ENCODE measurements at places on chromosomes 4 and X. TPM values are rescaled to one million over a fixed set of nuclear protein-coding genes. Genes with fewer than 3 reads are reported as not detected.

DNA sequence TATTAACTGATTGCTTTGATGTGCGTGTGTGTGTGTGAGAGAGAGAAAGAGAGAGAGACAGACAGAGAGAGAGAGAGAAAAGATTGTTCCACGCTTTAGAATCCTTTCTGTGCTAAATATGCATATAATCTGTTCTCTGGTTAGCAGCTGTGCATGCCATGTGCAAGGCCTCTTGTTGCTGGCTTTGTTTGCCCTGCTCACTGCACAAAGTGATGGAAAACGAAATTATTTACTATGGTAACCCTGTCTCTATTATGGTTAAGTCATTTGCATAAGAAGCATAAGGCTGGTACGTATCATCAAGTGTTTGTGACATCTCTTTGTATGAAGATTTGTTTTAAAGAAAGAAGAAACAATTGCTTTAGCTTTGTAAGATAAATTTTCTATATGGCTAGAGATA is 190.2 kb upstream of the POF1B start:
- DNase-seq: no peak

DNA sequence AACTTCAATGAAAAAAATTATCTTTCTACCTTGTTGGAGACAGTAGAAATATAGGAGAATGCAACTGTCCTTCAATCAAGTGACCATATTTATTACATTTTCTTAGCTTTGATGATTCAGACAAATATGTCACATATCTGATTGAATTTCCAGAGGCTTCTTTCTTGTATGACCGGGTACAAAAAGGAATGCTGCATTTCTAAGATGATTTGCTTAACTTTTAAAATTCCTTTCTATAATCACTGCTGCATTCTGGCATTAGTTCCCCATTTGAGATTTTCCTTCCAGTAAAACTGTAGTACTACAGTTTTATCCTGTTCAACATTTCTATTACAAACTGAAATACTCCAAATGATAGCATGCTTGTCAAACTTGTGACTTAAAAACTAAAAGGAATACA is 5.2 kb downstream of the MFSD8 start:
- DNase-seq: no peak

The DRD5 gene
- not detected for polyA plus RNA-seq

GRCh38 chrX:53595266-53595810 is 91.2 kb downstream of the HUWE1 start:
- no peak for DNase-seq

DNA sequence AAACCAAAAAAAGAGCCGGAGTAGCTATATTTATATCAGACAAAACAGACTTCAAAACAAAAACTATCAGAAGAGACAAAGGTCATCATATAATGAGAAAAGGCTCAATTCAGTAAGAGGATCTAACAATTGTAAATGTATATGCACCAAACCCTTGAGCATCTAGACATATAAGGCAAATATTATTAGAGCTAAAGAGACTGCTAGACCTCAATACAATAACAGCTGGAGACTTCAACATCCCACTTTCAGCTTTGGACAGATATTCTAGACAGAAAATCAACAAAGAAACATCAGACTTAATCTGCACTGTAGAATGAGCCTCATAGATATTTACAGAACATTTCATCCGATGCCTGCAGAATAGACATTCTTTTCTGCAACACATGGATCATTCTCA is 4.8 kb upstream of the PROM1 start:
- DNase-seq: no peak

DNA sequence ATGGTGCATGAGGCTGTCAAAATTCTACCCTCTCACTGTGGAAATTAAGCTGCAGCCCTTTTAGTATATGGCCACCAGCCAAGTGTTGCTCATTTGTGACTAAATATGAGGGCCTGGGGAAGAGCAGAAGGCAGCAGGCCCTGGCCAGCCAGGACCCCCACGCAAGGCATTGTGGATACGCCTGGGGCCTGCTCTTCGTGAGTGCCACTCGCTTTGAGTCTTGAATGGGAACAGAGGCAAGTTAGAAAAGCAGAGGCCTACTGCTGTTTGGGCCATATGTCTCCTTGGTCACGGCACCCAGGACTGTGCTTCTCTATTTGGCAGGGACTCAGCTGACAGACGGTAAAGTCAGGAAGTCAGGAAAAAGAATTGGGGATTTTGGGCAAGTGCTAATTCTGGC is 10.9 kb downstream of the RTL5 start:
- DNase-seq: no peak

DNA sequence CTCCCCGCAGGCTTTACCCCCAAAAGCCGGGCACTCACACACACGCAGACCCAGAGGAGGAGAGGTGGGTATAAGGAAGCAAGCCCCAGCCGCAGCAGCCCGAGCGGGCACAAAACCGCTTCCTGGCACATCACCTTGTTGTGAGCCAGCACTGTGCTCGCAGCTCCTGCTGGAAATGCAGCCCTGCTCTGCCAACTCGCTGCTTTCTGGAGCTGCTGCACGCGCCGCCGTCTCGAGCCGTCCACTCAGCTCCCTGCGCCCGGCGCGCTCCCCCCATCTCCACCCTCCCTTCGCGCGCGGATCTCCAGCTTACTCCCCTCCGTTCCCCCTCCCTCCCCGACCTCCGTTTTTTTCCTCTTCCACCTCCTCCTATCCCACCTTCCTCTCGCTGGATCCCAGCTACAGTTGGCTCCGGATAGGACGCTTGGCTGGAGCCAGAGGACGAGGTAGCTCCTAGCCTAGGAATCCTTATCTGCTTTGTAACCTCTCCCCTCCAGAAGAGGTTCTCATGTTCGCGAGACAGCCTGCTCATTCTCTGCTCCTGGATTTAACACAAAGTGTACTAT is at the start of gene SPOCK3:
SPOCK3 (minus strand) TSS at position 179 of the 566 bp plus-strand sequence.
- peak; percentile 47 for DNase-seq

The MSX1 gene
- polyA plus RNA-seq: 0.17 TPM

DNA sequence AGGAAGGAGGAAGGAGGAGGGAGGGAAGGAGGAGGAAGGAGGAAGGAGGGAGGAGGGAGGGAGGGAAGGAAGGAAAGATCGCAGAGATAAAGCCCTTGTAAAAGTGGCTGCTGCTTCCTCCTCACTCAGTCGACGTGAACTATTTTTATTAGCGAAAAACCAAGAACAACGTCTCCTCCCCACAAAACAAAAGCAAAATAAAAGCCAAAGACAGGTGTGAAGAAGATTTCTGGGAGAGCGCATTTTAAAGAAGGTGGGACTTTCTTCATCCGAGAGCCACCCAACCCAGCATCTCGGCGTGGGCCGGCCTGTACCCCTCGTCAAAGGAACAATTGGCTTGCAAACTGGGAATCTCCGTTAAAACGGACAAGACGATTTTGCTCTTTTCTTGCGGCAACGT is 40.7 kb upstream of the ASMTL start:
- no peak for DNase-seq

The DKK2 gene
- not detected for polyA plus RNA-seq

The AP1S2 gene
- 8.5 TPM for polyA plus RNA-seq

GRCh38 chr4:182717788-182718583 is 199.2 kb downstream of the DCTD start:
- no peak for DNase-seq

DNA sequence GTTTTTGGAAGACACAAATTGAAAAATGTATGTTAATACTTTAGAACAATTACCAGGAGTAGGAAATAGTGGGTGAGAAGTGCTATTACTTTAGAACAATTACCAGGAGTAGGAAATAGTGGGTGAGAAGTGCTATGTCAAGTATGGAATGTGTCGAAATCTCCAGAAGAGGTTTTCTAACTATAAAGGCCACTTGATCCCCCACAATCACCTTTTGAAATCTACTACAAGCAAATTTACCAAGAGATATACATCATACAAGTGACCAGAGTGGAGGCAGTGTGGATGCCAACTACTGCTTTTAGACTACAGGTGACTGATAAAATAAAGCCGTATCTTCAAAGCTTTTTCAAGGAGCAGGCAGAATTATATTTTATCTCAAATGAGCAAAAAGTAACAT is 43.1 kb downstream of the MAB21L2 start:
- DNase-seq: no peak

DNA sequence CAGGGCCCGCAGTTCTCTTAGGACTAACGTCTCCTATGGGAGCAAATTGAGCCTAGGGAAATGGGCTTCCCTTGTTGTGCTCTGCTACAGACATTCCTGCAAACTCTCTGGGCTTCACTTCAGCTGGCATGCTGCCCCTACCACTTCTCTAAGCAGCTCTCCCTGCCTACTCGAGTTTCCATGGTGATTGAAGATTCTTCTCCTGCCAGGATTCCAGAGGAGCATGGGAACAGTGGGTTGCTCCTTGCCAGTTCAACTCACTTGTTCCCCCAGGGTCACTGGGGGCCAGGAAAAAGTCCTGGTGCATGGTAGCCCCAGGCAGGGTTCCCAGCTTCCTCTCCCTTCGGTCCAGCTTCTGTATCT is 21.1 kb upstream of the WDR17 start:
- no peak for DNase-seq

The SLC10A6 gene
- polyA plus RNA-seq: 0.40 TPM

- no peak for DNase-seq
These were observed 103.0 kb upstream of the C1GALT1C1 start for GRCh38 chrX:120732879-120733278.

- no peak for DNase-seq
These were observed 53.4 kb upstream of the STX18 start for GRCh38 chr4:4595252-4595651.

GRCh38 chr4:34464196-34464595 is 1780.1 kb downstream of the ARAP2 start:
- DNase-seq: no peak
